ENCODE measurements at places on chromosomes 5 and 9.

GRCh38 chr9:86424251-86424891, 70.2 kb upstream of the TUT7 start:
- DNase-seq, result no peak

- DNase-seq, result no peak
Measured at GRCh38 chr9:114433720-114434255, 46.0 kb upstream of the AKNA start.

DNA sequence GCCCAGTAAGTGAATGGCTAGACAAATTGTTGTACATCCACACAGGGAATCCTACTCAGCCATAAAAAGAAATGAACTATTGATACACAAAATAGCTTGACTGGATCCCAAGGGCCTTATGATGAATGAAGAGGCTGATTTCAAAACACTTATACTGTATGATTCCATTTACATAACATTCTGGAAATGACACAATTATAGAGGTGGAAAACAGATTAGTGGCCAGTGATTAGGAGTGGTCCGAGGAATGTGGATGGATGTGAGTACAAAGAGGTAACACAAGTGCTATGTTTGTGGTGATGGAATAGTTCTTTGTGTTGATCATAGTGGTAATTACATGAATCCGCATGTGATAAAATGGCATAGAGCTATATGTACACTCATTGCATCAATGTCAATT, 4.7 kb upstream of the UBLCP1 start:
- DNase-seq, result no peak

GRCh38 chr5:173496129-173496882, 120.1 kb downstream of the BOD1 start:
- no peak for DNase-seq

- no peak for DNase-seq
Measured at GRCh38 chr5:76592692-76593091, 30.5 kb downstream of the F2RL2 start.

DNA sequence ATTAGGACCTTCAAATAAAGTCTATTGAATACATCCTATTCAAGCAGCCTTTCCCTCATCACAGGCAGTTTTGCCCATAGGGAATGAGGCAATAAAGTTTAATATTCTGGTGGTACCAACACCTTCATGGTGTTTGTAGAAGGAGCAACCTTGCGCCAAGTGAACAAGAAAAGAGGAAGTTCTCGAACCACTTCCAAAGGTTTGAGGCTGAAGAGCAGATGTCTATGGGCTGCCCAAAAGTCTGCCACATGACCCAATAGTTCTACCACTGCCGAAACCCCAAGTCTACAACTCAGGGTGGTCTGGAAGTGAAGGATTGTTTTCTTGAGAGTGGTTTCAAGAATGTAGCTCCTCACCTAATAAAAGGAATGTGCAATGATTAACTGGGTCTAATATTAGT, 123.1 kb downstream of the NPR3 start:
- no peak for DNase-seq

- no peak for DNase-seq
Measured at GRCh38 chr9:123589361-123590239, 233.6 kb downstream of the CRB2 start.

- DNase-seq, result no peak
Measured at GRCh38 chr5:179268966-179269693, 76.1 kb downstream of the ADAMTS2 start.

DNA sequence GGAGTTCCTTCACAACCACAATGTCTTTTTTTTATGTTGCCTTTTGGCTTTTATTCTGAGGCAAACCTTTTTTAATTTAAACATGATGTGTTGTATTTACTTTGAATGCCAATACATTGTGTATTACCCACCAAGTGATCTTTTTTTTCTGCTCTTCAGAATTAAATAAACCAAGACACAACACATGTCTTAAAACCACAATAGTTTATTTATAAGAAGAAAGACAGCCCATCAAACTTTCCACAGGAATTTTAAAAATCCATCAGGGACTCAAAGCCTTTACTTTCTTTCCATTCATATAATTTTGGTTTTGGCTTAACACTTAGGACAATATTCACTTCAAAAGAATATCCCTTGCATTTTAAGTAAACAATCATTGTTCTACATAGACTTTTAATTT, 321.8 kb upstream of the MEF2C start:
- DNase-seq, result no peak

DNA sequence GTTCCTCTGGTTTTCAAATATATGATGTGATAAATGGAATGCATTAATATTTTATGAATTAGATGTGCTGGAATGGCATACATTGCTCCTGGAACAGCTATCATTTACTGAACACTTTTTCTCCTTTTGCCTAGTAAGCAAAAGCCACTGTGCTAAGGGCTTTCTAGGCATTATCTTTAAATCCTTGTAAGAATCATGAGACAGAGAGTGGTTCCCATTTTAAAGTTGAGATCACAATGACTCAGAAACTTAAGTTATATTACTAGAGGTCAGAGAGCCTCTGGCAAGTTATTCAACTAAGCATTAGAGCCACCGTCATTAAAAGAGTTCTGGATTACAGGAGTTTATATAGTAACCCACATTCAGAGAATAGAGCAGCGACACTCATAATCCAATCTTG, 26.7 kb upstream of the FSD1L start:
- DNase-seq, result no peak

- DNase-seq, result no peak
Measured at GRCh38 chr5:181127907-181128626, 2.9 kb downstream of the OR2V1 start.

- DNase-seq, result no peak
Measured at GRCh38 chr5:75260708-75261107, 24.0 kb upstream of the ANKRD31 start.

- DNase-seq, result no peak
Measured at GRCh38 chr5:72408603-72409002, 88.4 kb downstream of the PTCD2 start.

DNA sequence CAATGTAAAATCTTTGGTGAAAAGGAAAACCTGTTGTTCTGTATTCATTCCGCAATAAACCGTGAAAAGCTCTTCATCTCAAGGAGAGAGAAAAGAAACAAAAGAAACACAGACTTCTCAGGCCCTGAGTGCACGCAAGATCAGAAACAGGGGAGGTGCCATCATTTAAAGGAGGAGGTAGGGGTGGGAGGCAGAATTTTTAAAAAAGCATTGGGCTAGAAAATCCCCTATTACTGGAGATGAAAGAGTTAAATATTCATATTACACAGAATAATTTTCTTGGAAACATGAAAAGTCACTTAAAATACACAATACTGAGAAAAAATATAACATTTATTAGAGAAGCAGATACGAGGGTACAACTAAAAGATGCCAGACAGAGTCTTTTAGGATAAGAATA, 56.3 kb downstream of the USP20 start:
- DNase-seq, result no peak

DNA sequence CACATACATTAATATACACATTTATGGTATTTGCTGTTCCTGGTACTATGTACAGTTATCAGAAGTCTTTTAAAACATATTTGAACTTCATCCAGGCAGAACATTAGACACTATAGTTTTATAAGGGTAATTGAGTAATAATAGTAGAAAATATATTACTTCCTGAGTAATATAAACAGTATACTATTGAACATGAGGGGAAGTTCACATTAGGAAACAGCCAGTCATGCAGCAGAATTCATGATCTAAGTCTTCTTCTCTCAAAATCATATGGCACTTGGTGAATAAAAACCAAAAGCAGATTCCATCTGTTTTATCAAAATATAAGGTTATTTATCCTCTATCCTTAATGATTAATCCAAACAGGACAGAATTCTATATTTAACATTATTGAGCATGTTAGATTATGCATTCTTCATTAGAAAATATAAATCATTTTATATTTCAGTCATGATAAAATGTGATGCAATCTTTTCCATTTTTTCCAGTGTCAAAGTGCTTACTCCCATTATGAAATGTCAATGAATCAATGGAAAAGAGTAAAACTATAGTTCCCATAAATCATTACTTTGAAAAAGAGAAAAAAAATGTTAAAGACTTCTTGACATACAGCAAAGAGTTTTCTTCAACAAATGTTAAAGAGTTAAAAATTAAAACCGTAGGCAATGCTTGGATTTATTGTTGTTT, 584.3 kb upstream of the TUSC1 start:
- DNase-seq, result no peak

DNA sequence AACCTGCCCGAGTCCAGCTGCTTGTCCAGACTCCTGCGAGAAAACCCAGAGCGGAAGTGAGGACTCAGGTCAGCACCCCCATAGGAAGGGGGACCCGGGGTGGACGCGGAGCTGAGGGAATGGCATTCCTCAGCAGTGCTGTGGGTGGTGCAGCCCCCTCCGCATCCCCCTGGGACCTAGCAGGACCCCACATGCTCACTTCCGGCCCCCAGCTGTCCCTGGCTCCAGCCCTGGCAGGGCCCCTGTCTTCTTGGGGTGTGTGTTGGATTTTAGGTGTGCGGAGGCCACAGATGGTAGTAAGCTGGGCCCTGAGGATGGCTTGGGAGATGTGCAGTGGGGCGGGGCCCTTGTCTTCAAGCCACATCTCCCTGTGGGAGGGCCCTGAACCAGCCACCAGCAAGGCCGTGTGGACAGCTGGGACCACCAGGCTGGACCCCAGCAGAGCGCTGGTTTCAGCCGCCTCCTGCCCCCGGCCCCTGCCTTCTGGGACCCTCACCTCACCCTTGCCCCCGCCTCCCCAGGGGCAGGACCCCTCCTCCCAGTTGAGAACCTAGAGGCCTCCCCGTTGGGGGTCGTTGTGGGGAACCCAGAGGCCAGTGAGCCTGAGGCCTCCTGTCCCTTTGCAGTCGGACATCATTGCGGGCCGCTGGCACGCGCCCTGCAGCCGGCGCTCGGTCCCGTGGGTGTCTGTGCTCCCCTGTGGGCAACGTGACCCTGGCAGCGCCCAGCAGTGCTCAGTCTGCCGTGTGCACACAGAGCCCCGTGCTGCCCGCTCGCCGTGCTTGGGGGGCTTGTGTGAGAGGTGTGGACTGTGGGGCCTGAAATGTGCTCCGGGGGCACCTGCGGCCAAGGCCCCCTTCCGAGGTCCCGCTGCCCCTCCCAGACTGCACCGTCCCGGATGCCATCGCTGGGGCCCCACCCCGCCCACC, 10.8 kb upstream of the SLC9A3 start:
- no peak for DNase-seq
